Kidney (tissue), 22 donors: ENCODE measurements at places on chromosomes 16 and 17. TPM values are rescaled to one million over a fixed set of nuclear protein-coding genes. Genes with fewer than 3 reads are reported as not detected.

- no peak for DNase-seq
Measured at GRCh38 chr16:85008271-85008670, 3.1 kb downstream of the ZDHHC7 start.

HOXB4 gene
- polyA plus RNA-seq = 4.4 TPM

GRCh38 chr16:72942021-72942420 is 105.9 kb downstream of the ZFHX3 start:
- no peak for DNase-seq

DNA sequence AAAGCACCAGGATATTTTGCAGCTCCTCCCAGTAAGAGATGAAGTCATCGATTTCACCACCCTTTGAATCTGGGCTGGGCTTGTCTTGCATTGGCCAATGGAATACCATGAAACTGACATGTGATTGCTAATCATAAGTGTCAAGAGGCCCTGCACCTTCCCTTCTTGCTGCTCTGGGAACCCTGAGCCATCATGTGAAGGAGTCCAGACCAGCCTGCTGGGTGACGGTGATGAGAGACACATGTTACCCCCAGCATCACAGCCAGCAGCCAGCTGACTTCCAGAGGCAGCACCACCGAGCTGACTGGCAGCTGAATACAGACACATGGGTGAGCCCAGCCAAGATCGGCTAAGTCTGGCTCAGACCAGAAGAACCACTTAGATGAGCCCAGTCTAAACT is 43.6 kb upstream of the CACNG4 start:
- no peak for DNase-seq

DNA sequence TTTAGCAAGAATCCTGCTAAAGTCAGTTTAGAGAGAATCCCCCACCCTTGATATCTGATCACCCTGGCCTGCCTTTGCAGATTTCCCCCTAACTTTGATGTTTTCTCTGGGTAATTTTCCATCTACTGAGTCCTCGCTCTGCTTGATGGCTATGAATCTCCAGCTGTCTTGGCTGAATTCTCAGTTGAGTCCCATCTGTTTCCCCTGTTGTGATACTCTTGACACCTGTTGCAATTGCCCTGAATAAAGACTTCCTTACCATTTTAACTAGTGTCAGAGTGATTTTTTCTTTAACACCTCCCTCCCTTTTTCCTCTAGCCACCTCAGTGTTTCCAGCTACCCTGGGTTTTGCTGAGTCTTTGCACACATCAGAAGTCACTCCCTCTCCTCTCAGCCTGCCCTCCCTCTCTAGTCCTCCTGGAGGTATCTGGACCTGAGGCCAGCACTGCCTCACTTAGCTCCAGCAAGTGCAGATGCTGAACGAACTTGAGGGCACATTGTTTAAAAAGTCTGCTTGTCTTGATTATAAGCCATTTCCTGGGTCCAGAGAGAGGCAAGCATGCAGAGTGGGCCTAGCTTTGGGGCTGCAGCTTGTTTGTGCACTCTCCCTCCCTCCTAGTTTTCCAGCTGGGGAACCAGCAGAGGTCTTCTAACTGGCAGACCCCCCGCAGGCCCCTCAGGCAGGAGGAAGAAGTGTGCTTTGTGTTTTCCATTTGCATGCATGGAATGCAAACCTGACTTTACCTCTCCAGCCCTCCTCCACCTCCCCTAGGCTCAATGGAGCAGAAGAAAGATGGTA is 33.2 kb downstream of the SPACA3 start:
- no peak for DNase-seq

- DNase-seq = no peak
Measured at GRCh38 chr16:2415085-2415484, 14.2 kb upstream of the CCNF start.

- DNase-seq = no peak
Measured at GRCh38 chr16:259226-259625, 16.5 kb downstream of the RGS11 start.

DNA sequence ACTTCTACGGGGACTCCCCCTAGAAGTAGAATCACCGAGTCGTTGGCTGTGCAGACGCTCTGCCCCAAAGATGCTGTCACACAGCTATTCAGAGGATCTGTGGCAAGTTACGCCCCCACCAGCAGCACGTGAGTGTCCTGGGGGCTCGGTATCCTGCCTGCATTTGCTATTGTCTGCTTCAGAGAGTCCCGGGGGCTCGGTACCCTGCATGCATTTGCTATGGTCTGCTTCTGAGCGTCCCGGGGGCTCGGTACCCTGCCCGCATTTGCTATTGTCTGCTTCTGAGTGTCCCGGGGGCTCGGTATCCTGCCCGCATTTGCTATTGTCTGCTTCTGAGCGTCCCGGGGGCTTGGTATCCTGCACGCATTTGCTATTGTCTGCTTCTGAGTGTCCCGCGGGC is 23.8 kb upstream of the ZNF469 start:
- no peak for DNase-seq

- DNase-seq = peak; percentile 12
Measured at GRCh38 chr17:13194887-13195286, 177.1 kb upstream of the ELAC2 start.

- peak; percentile 57 for DNase-seq
Measured at GRCh38 chr16:2236337-2237101, at the start of gene DNASE1L2. Gene DNASE1L2, plus strand, starts transcription at chr16:2236444. Its CDS starts 373 bp downstream, at chr16:2236817.

TCAP gene
- 1.7 TPM for polyA plus RNA-seq

- no peak for DNase-seq
Measured at GRCh38 chr17:42317266-42317845, 29.1 kb downstream of the STAT5A start.

DNA sequence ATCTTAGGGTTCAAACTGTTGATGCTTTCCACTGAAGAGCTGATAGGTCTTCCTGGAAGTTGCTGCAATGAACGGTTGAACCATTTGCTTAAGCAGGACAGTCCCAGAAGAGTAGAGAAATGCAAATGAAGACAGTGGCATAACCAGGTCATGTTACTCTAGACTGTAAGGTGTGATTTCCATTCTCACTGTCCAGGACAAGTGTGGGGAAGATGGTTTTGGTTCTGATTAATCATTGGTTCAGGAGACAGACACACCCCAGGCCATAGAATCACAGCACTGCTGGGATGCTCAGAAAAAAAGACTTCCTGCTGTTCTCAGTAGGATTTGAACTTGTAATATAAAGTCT is 34.8 kb upstream of the XYLT2 start:
- no peak for DNase-seq

GRCh38 chr17:79769570-79770506 is 8.1 kb upstream of the CBX2 start:
- DNase-seq = peak; percentile 51

GRCh38 chr17:77214328-77214727 is 73.6 kb downstream of the SEC14L1 start:
- DNase-seq = no peak

DNA sequence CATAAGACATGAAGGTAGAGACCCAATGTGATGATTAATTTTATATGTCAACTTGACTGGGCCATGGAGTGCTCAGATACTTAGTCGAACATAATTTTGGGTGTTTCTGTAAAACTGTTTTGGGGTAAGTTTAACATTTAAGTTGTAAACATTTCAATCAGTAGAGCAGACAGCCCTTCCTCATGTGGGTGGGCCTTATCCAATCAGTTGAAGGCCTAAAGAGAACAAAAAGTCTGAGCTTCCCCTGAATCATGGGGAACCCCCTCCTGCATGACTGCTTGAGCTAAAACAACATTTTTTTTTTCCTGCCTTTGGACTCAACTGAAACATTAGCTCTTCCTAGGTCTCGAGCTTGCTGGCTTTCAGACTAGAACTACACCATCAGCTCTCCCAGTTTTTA is 327.3 kb upstream of the SOX9 start:
- no peak for DNase-seq

DNA sequence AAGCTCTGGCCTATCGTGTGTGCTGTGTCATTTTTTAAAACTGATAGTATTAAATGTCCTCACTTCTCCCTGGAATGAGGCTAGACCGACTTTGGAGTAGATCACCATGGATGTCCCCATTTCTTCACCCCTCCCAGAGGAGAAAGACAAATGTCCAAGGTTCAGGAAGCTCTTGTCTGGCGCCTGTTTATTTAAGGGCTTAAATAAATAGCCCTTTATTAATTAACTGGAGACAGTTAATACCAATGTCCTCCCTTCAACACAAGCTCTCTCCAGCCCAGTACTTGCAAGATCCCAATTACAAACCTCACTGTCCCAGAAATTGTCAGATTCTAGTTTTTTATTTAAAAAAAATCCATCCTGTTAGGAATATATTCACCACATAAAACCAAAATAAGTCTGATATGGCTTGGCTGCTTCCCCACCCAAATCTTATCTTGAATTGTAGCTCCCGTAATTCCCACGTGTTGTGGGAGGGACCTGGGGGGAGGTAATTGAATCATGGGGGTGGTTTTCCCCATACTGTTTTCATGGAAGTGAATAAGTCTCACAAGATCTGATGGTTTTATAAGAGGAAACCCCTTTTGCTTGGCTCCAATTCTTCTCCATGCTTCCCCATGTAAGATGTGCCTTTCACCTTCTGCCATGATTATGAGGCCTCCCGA is 344.4 kb downstream of the SHISA9 start:
- DNase-seq = peak; percentile 1

- DNase-seq = no peak
Measured at GRCh38 chr17:27848931-27849330, 44.2 kb downstream of the LYRM9 start.

NOL3 gene
- polyA plus RNA-seq = 35.3 TPM

DNA sequence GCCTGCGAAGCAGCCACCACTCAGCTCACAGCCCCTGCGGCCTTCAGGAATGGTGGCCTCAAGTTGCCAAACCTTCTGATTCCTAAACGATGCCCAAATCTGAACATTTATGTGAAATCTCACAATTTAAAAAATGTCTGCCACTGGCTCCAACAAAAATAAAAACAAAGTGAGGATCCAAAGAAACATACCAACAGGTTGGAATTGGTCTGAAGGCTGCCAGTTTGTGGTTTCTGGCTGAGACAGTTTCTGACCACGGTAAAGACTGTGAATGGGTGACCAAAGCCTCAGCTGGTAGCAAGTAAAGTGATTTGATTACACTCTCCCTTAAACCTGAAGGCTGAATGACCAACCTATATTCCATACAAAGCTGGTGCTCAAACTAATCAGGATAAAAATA is 24.9 kb downstream of the LITAFD start:
- no peak for DNase-seq

SLC38A8 gene
- polyA plus RNA-seq = 0.30 TPM

DNA sequence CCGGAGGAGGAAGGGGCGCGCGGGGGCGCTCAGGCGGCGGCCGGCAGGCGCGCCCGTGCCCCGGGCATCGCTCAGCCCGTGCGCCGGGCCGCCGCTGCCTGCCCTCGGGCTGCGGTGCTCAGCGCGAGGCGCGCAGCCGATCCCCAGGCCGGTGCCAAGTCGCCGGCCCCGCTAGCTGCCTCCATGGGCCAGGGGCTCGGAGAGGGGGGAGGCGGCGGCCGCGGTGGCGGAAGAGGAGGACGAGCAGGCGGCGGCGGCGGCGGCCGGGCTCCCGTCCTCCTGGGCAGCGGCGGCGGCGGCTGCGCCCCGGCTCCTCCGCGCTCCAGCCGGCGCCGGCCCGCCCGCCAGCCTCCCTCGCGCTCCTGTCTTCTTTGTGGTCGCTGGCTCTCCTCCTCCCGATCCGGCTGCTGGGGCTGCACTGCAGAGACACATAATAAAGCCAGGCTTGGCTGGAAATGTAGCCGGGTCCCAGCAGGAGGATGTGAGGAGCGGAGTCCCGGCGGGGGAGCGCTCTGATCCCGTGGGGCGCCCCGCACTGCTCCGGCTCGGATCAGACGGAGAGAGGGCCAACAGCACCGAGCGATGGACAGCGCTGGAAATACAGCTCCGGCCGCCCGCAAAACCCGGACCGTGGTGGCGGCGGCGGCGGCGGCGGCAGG is 889 bp upstream of the ZNF423 start:
- DNase-seq = peak; percentile 92

DNA sequence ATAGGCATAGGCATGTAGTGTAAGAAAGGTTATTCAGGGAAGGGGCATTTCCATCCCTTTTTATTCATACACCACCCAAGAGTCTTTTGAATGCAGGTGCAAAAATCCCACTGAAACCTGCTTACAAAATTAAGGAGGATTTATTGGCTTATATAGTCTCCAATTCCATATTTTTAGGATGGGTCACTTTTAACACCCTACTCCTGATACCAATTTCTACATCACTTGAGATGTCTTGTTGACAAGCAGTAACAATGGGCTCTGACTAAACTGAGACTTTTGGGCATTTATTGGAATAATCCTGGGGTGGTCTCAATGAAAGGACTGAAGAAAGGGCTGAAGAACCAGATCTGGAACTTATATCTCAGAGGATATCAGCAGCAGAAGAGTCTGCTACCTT is 18.9 kb upstream of the NKD1 start:
- no peak for DNase-seq

DNA sequence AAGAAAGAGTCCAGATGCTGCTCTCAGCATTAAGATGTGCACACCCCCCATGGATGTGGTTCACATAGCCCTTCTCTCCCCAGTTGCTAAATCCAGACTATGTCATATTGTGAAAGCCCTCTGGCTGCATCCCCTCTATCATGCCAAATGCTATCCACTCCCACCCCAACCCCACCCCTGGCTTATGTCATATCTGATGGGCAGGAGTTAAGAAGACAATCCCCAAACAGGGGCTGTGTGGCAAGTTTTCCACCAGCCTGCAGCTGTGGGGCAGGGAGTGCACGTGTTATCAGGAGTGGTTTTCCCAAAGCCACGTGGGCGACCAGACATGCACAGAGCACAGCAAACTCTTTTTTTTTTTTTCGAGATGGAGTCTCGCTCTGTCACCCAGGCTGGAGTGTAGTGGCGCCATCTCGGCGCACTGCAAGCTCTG is 10.0 kb downstream of the FAM117A start:
- DNase-seq = no peak

- no peak for DNase-seq
Measured at GRCh38 chr17:46159686-46160085, 33.5 kb downstream of the KANSL1 start.

DNA sequence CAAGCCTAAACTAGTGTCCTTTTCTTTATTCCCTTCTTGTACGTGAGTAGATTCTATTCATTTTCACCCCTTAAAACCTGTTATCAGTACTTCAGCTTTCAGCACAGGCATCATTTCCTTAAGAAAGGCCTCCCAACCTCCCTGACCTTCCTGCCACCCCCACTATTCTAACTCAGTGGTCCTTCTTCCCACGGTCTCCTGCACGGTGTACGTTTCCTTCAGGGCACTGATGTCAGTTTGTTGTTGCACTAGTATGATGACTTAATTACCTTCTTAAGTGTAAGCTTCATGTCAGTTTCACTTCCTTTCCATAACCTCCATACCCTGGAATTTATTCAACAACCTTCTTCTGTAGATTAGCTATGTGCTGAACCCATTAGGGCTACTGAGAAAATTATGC is 484.2 kb downstream of the HS3ST4 start:
- no peak for DNase-seq

- no peak for DNase-seq
Measured at GRCh38 chr16:31071861-31072260, 2.2 kb downstream of the ZNF668 start.

EIF3C gene
- polyA plus RNA-seq = 542 TPM

SLC16A13 gene
- 11.6 TPM for polyA plus RNA-seq
